ENCODE measurements at places on chromosomes 11 and 22. TPM values are rescaled to one million over a fixed set of nuclear protein-coding genes. Genes with fewer than 3 reads are reported as not detected.

Gene RASL10A
- total RNA-seq = 0.28 TPM

Gene GNG3
- total RNA-seq = not detected

Gene NCAPH2
- total RNA-seq = 35.7 TPM

Gene SCGB1C1
- not detected for total RNA-seq

Gene IGSF9B
- 1.3 TPM for total RNA-seq

Gene RIMBP3B
- 0.31 TPM for total RNA-seq

Gene LRRC56
- total RNA-seq = 0.40 TPM

Gene TMPRSS4
- not detected for total RNA-seq

Gene COPB1
- 116 TPM for total RNA-seq

Data from A549 treated with DMSO at 1 μM for 4 hours (cell line).